ENCODE measurements at places on chromosomes 6 and 20.

GRCh38 chr6:157586088-157586414, 205.1 kb downstream of the ZDHHC14 start:
- DNase-seq = no peak

- no peak for DNase-seq
Measured at GRCh38 chr6:169425628-169426370, 172.2 kb upstream of the THBS2 start.

- no peak for DNase-seq
Measured at GRCh38 chr20:37160683-37161082, 18.4 kb upstream of the RPN2 start.

GRCh38 chr20:17523326-17523725, 7.9 kb downstream of the BFSP1 start:
- no peak for DNase-seq

GRCh38 chr6:44478158-44478557, 90.7 kb downstream of the CDC5L start:
- DNase-seq = no peak

- DNase-seq = no peak
Measured at GRCh38 chr6:11155589-11155988, 44.1 kb upstream of the ERVFRD-1 start.

DNA sequence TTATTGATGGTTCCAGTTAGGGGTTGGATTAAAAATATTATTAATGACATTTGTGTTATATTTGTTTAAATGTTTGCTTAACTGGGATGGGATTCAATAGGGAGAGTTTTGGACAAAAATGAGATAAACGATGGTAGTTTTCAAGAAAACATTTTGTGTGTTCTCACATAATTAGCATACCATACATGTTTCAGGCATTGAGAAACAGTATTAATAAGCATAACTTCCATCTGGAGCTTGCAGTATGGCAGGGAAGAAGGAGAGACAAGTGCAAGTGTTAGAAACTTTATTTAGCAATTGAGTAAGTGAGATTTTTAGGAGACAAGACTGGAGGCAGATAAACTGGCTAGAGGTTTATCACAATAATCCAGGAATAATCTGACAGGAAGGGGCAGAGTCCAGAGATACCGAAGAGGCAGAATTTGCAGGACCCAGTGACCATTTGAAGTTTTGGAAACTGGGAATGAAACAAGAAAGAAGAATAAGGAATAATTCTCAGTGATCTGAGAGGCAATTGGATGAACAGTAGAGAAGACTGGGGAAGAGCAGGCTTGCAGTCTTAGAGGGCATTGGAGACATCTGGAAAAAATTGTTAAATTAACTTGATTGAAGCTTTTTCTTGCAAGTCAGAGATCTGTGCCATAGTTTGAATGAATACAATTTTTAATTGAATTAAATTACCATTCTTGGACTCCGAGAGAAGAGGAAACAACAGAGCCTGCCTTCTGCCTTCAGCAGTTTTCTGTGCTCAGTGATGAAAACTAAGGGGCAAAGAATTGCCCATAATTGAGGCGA, 73.0 kb upstream of the PTCHD4 start:
- DNase-seq = no peak

- no peak for DNase-seq
Measured at GRCh38 chr6:136586295-136586694, 36.1 kb upstream of the MAP7 start.

DNA sequence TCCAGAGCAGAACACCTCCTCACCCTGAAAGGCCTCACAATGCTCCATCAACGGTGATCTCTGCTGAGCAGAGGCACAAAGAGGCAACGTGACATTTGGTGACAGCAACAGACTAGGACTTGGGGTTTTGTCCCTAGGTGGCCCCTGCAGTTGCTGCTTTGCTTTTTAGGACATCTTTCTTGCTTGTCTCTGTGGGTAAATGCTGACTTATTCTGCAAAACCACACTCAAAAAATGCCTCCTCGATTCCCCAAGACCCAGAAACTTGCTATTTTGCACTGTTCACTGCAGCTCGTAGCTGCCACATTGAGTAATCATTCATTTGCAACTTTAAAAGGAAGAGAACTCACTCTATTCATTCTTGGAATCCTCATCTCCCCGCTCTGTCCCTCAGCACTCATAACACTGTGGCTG, 209.9 kb downstream of the LY86 start:
- no peak for DNase-seq

- no peak for DNase-seq
Measured at GRCh38 chr6:44580901-44581300, 193.4 kb downstream of the CDC5L start.

- no peak for DNase-seq
Measured at GRCh38 chr6:83310046-83310445, 116.9 kb downstream of the RWDD2A start.

GRCh38 chr6:127342296-127342945, 988 bp downstream of the ECHDC1 start:
- no peak for DNase-seq

DNA sequence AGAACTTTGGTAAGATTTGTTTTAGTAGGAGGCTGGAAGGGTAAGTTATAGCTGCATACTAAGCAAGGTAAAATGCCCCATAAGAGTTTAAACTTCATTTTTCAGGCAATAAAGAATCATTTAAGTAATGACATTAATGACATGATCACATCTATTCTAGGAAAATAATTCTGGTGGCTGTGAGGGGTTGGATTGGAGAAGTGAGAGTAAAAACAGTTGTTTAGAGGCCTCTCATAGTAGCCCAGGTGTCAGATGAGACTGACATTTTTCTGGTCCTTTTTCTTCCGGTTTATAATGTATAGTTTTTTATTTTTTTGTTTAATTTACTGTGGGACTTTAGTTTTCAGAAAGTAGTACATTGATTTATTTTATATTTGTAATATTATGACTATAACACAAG, 40.8 kb downstream of the ITCH start:
- DNase-seq = no peak

DNA sequence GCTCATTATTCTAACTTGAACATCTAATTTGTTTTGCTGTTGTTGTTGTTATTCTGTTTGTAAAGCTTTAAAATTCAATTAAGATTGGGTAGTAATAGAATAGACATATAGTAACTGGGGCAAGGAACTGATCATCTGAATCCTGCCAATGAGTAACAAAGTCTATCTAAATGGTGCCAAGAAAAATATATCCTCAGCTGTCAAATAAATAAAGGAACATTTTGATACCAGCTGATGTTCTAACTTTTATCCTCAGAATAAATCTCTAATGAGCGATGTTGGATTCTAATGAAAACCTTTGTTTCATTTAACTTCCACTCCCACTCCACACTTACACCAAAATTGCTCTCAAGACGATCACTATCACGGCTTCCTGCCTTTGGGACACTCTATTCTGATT, 210.9 kb downstream of the TINAG start:
- no peak for DNase-seq

- no peak for DNase-seq
Measured at GRCh38 chr6:68126089-68126749, 508.9 kb upstream of the ADGRB3 start.
